ENCODE measurements at places on chromosomes 4 and X. TPM values are rescaled to one million over a fixed set of nuclear protein-coding genes. Genes with fewer than 3 reads are reported as not detected.

Gene CXXC4
- total RNA-seq, result not detected

Gene INPP4B
- 4.8 TPM for total RNA-seq

Gene IL1RAPL1
- total RNA-seq, result not detected

Gene UCHL1
- 986 TPM for total RNA-seq

Gene YTHDC1
- 32.7 TPM for total RNA-seq

Gene GYG2
- 3.7 TPM for total RNA-seq

Gene PWWP3B
- total RNA-seq, result not detected

Gene NDP
- total RNA-seq, result not detected

Gene ZFP92
- total RNA-seq, result 0.72 TPM

Gene MAN2B2
- total RNA-seq, result 9.9 TPM

Gene SLC10A6
- not detected for total RNA-seq

Gene EDA2R
- total RNA-seq, result 12.4 TPM

Gene SHISA3
- total RNA-seq, result not detected
